ENCODE measurements at places on chromosomes 11 and 22.

GRCh38 chr11:93591247-93591898 lies 48.2 kb upstream of the SMCO4 start:
- DNase-seq: no peak

- no peak for DNase-seq
These were observed 20.0 kb upstream of the SMIM38 start for GRCh38 chr11:69135420-69136363.

- no peak for DNase-seq
These were observed 36.0 kb upstream of the EED start for GRCh38 chr11:86208572-86208971.

GRCh38 chr11:69413015-69413801 lies 68.3 kb upstream of the LINC01488 start:
- no peak for DNase-seq

GRCh38 chr11:115718106-115718505 lies 213.9 kb upstream of the CADM1 start:
- DNase-seq: no peak
